ENCODE measurements at places on chromosomes 7 and 10.
A peak's percentile ranks its signal among the peaks of the same experiment; 100 is the strongest.

- DNase-seq, result no peak
Measured at GRCh38 chr10:127414024-127414423, 135.1 kb upstream of the NPS start.

DNA sequence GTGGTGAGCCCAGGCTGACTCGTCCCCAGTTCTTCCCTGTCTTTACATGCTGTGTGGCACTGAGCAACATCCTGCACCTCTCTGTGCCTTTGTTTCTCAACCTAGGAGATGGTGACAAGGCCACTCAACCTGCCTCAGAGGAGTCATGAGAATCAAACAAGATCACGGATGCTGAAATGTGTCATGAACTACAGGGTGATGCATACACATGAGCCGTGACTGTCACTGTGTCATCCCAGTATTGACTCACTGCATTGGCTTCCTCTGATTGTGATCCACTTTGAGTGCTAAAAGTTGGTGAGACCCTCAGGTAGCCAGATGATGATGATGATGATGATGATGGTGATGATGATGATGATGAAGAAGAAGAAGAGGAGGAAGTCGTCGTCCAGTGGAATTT, 11.5 kb downstream of the C10orf71 start:
- DNase-seq, result no peak

GRCh38 chr10:79442171-79443040, 3.0 kb downstream of the ZCCHC24 start:
- DNase-seq, result no peak

DNA sequence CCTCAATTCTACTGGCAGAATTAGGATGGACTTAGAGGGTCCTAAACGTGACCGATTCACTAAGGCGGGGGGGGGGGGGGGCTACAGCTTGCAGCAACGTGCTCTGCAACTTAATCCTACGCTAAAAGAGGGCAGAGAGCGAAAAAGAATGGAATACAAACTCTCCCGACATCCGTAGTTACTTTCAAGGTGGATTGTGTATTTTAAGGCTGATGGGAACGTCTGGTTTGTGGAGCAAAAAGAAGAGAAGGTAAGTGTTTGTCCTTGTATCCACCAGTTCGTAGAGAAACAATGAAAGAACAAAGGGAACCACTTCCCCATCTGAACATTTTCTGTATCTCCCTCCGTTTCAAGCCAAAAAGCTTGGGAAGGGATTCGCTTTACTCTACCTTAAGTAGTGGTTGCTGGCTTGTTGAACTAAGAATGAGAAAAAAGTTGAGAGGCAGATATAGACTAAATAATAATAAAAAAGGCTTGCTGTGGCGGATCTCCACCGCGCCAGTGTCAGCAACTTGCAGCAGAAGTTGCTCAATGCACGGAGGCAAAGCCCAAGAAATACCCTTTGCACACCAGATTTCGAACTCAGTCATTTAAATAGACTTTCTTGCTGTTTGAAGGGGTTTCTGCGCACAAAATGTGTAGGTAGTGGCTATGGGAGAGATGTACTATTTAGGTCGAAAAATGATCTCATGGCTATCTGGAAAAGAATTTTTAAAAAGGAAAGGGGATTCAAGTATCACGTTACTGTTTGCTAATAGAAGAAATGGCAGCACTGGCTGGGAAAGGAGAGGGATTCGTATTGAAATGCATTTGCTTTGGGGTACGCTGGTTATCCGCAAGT, 736 bp downstream of the SKIDA1 start:
- DNase-seq, result peak; percentile 20

- no peak for DNase-seq
Measured at GRCh38 chr7:115678086-115678982, 352.2 kb downstream of the TFEC start.

DNA sequence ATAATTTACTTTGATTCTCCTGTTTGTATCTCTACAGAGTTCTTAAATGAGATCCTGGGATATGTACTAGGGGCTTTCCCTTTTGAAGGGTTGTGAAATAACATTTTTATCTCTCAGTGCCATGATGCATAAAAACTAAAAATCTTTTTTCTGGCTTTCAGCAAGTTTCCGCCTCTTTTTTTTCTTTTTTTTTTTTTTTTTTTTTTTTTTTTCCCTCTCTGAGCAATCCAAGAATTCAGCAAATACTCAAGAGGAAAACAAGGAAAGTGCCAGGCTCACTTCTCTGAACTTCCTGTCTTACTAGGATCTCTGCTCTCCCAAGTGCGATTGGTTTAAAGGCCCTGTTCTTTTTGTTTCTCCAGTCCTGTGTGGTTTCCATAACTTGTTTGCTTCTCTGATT, 79.9 kb downstream of the HYCC1 start:
- no peak for DNase-seq

DNA sequence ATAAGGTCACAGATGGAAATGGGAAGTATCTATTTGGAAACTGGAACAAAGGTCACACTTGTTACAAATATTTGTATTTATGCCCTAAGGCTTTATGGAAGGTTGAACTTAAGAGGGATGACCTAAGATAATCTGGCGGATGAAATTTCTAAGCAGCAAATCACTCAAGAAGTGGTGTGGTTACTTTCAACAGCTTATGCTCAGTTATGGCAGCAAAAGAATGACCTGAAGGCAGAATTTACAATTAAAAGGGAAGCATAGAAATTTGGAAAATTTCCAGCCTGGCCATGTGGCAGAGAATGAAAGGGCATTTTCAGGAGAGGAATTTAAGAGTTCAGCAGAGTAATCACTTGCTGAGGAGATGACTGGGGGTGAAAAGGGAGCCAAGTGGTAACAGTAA, 95.8 kb upstream of the TNS3 start:
- DNase-seq, result no peak

DNA sequence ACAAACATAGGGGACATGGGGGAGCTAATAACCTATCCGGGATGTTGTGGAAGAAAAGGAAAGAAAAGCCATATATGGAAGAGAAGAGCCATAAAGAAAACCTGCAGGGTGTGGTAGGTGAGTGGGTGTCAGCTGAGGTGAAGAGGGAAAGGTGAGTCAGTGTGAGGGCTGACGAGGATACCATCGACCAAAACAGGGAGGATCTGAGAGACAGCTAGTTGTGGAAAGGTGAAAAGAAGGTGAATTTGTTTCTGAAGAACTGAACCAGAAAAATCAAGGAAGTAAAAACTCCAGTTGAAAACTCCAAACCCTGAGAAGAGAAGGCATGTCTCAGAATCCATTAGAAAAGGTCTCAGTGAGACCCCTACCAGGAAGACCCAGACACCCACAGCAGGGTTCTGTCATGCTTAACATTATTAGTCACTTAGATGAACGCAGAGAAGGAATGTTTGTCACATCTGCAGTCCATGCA, 4.1 kb downstream of the BLNK start:
- DNase-seq, result no peak

DNA sequence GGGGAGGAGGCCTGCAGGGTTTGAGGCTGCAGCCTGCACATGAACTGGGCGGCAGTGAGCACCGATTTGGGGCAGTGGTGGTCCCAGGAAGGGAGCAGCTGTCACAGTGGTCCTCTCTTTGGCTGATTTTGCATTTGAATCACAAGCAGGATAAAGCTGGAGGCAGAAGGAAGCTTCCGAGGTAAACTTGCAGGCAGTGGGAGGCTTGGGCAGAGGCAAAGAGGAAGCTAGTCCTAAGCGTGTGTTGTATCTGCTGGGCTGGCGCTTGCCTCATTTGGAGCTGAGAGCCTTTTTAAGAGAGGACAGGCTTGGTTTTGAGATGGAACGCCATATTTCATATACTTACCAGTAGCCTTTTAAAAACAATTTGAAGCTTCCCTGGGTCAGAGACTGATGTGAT, 177.2 kb upstream of the PODXL start:
- no peak for DNase-seq

GRCh38 chr10:89025453-89025852, 34.9 kb downstream of the FAS start:
- DNase-seq, result no peak

DNA sequence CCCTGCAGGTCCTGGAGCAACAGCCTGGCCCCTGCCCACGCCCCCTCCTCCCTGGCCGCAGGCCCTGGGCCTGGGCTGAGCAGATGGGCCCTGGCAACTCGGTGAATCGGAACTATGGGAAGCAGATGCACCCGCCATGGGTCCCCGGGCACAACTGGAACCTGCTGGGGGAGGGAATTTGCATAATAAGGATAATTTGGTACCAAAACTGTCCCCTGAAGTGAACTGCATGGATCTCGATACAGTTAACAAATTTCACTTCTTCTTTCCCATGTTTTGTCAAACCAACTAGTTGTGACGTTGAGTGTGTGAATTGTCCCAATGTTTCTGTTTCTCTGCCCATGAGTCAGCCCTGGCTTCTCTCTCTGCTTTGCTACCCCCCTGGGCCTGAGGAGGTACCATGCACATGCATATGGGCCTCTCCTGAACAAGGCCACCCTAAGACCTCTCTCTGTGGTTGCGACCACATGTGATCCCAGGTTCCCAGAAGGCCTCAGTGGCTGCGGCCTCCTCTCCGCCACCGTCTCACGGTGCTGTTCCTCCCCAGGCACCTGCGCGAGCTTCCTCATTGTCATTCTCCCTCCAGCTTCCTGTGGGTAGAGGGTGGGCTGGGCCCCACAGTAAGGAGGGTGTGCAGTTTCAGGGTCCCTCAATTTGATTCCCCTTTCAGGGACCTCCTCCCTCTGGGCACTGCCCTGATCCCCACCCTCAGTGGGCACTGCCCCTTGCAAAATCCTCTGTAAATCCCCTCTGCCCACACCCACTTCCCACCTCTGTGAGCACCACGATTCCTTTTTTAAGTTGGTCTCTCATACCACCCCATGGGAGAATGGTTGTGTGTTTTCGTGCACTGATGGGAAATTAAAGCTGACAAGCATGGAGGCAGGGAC, 40.0 kb downstream of the FIGNL1 start:
- DNase-seq, result no peak

- DNase-seq, result no peak
Measured at GRCh38 chr10:84397735-84398144, 69.4 kb downstream of the CCSER2 start.

DNA sequence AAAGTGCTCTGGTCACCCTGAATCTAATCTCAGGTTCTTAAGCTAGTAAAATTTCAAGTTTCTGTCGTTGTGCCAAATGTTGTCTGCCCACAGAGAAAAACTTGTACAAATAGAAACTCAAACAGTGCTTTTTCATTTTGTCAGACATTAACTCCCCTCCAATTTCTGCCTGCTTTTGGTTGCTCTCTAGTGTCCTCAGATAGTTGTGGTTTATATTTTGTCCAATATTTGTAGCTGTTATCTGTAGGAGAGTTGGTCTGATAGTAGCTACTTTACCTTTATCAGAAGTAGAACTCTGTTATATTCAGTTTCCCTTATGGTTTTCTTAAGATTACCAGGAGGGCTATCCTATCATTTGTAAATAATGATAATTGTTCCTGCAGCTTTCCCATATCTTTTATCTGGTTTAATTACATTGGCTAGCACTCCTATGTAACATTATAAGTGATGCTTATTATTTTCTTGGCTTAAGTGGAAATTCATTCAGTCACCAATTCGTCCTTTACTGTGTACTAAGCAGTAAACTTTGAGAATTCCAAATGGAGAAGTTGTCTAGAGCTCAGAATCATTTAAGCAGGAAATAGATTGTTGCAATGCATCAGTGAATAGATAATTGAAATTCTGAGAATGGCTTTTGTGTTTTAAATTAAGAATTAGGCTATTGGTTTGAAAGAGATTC, 91.0 kb downstream of the ANKIB1 start:
- no peak for DNase-seq

GRCh38 chr7:103075337-103075918, 488 bp downstream of the ARMC10 start:
- DNase-seq, result peak; percentile 55

GRCh38 chr7:504221-505111, 15.2 kb downstream of the PDGFA start:
- DNase-seq, result no peak

GRCh38 chr7:108499566-108499965, 26.4 kb downstream of the PNPLA8 start:
- DNase-seq, result no peak

DNA sequence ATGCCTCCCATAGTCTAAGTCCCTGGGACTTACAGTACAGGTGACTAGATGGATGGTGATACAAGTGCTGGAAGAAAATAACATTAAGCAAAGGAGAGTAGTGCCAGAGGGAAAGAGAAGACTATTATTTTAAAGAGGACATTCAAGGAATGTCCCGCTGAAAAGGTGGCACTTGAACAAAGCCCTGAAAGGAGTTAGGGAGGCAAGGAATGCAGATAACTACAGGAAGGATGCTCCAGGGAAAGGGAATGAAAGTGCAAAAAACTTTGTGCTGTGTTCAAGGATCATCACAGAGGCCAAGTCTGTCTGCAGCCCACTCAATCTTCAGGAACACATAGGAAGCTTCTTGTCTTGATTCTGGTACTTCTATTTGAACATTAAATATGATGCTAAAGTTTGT, 14.9 kb downstream of the ANKMY2 start:
- DNase-seq, result no peak

DNA sequence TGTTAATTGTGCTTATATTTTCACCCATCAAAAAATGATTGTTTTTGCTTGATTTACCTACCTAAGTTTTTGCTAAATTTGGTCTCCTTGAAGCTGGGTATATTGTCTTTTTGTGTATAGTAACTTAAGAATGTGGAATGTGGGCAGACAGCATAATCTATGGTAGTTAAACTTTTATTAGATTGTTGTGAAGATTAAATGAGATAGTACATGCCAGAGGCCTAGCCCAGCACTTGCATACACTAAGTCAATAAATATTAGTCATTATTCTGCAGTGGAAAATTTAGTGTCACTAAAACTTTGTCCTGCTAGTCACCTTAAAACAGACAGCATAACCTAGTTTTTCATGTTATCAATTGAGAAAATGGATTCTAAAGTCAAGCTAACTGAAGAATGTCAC, 19.3 kb upstream of the RPA3 start:
- DNase-seq, result no peak

- no peak for DNase-seq
Measured at GRCh38 chr7:80818181-80818580, 100.7 kb downstream of the SEMA3C start.

- DNase-seq, result no peak
Measured at GRCh38 chr10:78627254-78627795, 441.4 kb upstream of the ZMIZ1 start.

GRCh38 chr10:62106929-62107519, 161.6 kb downstream of the RTKN2 start:
- no peak for DNase-seq

DNA sequence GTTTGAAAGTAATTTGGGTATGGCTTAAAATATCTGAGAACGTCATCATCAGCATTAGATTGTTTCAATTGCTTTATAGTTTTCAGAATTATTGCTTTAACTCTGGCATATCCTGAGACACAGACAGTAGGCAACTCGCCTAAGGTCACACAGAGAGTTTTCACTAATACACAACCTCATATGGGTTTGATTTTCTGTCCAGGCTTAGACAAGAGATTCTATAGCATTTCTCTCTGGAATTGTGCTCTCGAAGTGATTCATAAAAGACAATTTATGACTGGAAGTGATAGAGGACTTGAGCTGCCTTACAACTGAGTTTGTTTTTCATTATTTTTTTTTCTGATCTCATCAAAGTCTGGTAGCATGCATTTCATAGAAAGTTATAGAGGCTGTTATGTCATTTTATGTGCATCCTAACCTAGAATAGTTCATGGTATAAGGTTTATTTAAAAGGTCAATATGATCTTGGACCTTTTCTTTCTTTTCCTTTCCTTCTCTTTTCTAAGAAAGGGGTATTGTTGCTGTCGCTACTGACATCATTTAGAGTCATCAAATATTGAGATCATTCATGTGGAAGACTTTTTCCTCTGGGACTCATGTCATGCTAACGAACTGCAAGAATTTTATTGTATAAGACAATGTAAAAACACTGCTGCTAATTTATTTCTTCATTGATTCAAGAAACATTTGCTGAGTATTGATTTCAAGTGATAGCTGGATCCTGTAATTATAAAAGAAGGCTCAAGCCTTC, 278.2 kb downstream of the PLXDC2 start:
- no peak for DNase-seq
